Panc1 (cell line): ENCODE measurements at places on chromosomes 3 and 15.
A peak's percentile ranks its signal among the peaks of the same experiment; 100 is the strongest.

GRCh38 chr3:123960781-123961507, at the start of gene CCDC14:
CCDC14 (minus strand) TSS chr3:123961229; CDS start chr3:123961173, 56 bp downstream.
- peak; percentile 47 for DNase-seq

- no peak for DNase-seq
Observed at GRCh38 chr3:119817071-119817470, 35.2 kb downstream of the NR1I2 start.

- no peak for DNase-seq
Observed at GRCh38 chr3:102182162-102182561, 252.7 kb upstream of the ZPLD1 start.

GRCh38 chr3:30628901-30629590, 22.6 kb downstream of the TGFBR2 start:
- DNase-seq, result no peak

DNA sequence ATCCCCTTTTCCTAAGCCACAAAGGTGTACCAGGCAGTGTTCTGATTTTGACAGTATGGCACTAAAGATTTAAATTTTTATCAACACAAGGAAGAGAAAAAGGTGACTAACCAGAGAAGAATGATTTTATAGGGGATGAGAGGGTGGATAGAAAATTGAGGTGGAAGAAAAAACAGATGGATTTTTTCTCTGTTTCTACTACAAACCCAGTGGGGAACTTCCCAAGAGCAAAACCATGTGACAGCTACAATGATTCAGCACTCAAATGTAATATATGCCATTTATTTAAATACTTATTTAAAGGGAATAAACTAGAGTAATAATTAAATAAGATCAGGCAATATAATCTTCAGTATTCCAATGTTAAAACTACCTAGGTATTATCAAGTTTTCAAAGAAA, 11.1 kb downstream of the DCUN1D1 start:
- DNase-seq, result no peak

GRCh38 chr3:186152361-186152798, 43.5 kb upstream of the ETV5 start:
- DNase-seq, result no peak

GRCh38 chr3:135083756-135084155, 288.7 kb downstream of the EPHB1 start:
- no peak for DNase-seq

GRCh38 chr3:124663690-124664089, 66.6 kb upstream of the UMPS start:
- no peak for DNase-seq

GRCh38 chr3:71497971-71498444, 85.5 kb downstream of the FOXP1 start:
- no peak for DNase-seq

DNA sequence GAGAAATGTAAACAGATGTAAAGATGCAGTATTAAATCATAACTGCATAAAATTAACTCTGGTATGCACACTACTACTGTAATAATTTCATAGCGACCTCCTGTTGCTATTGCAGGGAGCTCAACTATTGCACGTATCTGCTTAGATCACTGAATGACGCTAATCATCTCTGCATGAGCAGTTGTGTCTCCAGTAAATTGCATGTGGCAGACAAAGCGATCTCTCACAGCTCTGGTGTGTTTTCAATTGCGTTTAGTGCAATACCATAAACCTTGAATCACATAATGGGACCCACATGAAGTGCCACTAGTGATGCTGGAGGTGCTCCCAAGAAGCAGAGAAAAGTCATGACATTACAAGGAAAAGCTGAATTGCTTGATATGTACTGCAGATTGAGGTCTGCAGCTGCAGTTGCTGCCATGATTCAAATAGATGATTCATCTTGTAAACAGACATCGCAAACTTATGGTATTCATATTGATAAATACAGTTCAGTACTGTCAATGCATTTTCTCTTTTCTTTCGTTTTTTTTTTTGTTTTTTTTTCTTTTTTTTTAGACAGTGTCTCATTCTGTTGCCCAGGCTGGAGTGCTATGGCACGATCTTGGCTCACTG, 30.2 kb upstream of the LCTL start:
- peak; percentile 24 for DNase-seq

GRCh38 chr15:74422652-74423430, 10.9 kb downstream of the SEMA7A start:
- DNase-seq, result peak; percentile 35

DNA sequence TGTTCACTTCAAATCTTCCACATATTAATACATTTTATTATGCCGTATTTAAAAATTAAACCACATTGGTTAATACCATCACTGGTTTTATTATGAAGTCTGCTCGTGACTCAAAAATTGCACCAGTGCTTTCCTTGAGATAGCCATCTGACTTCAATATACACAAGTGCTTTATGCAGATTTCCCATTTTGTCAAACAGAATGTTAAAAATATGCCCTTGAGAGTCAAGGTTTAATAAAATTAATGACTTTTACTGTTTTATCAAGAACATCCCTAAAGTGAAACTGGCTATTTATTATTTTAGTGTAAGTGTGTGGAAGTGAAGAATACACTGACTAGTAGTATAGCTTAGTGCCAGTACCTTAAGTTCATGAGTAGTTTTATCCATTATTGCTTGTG, 139.3 kb upstream of the SOX2 start:
- no peak for DNase-seq

GRCh38 chr3:128009952-128010846, 42.0 kb upstream of the SEC61A1 start:
- no peak for DNase-seq

GRCh38 chr3:44682182-44682896, 30.1 kb upstream of the ZNF502 start:
- DNase-seq, result no peak

DNA sequence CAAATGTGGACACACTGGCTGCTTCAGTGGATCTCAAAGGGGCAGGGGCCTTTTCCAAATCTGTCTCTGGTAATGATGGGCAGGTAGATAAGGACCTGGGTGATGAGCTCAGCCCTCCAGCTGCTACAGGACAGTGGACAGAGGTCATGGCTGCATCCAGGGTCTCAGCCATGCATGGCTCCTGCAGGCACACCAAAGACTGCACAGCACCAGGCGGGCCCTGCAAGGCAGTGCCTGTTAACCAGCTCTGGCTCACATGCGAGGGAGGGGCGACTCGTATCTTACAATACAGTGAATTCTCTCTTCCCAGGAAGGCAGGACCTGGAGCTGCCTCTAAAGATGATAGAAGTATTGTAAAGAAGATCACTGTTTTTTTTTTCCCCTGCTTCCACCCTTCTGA, 58.7 kb downstream of the OXNAD1 start:
- no peak for DNase-seq

DNA sequence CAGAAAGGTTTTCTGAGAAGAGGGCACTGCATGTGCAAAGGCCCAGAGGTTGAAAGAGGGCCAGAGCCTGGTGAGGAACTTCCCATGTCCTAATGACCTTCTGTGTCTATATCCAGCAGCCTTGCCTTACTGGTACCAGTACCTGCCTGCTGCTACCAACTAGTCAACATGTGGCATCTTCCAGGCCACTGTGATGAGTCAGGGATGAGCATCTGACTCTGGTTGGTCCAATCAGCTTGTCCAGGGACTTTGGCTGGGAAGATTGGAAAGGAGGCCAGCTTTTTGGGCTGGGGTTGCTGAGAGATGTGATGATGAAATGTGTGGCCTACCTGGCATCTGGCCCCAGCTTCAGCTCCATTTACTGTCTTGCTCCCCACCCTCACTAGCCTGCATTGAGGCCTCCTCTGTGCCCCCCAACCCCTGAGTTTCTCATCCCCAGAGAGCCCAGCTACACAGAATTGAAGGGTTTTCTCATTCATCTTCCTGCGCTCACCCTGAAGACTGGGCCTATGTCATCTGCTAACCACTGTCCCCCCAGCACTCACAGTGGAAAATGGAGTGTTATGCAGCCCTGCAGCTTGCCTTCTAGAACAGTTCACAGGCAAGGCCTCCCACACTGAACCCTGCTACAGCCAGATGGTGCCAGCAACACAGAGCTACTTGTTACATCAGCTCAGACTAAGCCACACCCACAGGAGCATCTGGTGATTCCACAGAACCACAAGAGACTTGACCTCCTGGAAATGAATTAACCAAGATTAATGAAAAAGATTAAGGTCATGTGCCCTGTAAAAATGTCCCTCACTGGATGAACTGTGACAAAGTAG, 1.3 kb upstream of the TWF2 start:
- DNase-seq, result no peak

DNA sequence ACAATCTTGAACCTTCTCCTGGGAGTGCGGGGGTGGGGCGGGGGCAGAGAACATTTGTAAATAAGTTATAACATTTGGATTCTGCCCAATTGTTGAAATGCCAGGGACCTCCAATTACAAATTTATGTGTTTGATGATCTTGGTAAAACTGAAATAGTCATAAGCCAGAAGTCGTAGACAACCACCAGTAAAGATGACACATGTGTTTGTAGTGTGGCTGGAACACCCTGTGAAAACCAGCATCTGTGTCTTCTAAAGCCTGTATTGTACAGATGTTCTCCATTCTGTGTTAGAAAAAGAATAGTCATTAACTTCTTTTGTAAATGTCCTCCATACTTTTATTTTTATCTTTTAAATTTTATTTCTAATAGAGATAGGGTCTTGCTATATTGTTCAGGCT, 61.8 kb downstream of the ARIH1 start:
- no peak for DNase-seq

DNA sequence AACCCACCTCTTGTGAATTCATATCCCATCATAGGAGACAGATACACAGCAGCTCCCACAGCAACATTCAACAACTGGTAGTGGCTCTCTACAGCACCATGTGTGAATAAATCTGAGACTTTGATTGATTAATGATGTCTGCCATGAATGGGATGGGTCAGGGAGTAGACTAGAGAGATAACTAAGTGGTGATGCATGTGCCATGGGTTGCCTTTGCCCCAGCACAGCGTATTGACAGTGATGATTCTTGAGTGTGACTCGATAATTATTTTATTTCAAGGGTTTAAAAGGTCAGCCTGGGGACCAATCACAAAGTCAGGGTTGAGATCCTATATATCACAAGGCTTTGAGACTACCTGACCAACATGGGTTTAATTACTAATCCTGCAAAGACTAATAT, 295.9 kb downstream of the PTPRG start:
- DNase-seq, result no peak

GRCh38 chr15:71238926-71239325, 123.7 kb downstream of the THSD4 start:
- DNase-seq, result no peak

- DNase-seq, result no peak
Observed at GRCh38 chr3:47512416-47513124, 942 bp downstream of the ELP6 start.

- no peak for DNase-seq
Observed at GRCh38 chr3:133130168-133130567, 92.0 kb downstream of the TMEM108 start.

- DNase-seq, result no peak
Observed at GRCh38 chr3:168094580-168094876, 1.2 kb downstream of the GOLIM4 start.

GRCh38 chr15:77599899-77600298, 32.8 kb downstream of the LINGO1 start:
- DNase-seq, result no peak

DNA sequence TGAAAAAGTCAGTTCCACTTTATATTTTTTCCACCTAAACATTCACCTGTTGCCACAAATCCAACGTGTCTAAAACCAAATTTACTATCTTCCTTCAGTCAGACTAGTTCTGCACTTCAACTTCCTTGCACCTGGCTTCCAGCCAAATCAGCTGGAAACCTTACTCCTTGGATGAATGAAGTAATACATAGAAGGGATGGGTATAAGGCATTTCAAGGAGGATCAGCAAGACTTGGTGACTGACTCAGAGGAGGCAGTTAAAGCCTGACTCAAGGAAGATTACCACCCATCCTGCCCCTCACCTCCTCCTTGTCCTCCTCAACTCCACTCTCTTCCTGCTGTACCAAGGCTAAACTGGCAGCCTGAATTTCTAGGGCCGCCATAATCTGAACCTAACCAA, 37.1 kb downstream of the QTRT2 start:
- no peak for DNase-seq

DNA sequence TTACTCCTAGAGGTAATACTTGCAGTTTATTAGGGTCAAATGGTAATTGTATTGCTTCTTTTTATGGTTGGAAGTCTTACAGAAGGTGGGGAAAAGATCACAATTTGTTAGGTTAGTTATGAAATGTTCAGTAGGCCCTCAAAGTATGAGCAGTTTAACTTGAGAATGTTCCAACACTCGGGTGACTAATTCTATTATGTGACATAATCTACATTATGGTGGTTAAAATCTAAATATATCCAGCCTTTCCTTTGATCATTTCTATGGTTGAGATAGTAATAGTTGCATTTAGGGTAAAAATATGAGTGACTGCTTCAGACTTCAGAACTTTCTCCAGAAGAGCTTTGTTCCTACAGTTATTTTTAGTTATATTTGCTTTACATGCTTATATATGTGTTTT, 19.6 kb upstream of the FBXO22 start:
- no peak for DNase-seq

DNA sequence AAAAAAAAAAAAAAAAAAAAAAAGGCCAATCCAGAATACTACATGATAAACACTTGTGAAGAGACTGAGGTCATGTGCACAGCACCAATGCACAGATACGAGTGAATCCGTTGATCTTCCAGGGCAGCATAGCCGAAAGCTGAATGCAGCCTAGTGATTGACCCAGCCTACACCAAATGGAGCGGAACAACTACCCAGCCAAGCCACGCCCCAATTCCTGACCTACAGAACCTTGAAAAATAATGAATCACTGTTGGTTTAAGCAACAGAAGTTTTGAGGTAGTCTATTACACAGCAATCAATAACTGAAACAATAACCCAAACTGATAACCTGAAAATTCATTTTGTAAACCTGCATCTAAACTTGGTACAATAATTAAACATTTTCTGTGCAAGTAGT, 361.0 kb downstream of the FHIT start:
- no peak for DNase-seq

DNA sequence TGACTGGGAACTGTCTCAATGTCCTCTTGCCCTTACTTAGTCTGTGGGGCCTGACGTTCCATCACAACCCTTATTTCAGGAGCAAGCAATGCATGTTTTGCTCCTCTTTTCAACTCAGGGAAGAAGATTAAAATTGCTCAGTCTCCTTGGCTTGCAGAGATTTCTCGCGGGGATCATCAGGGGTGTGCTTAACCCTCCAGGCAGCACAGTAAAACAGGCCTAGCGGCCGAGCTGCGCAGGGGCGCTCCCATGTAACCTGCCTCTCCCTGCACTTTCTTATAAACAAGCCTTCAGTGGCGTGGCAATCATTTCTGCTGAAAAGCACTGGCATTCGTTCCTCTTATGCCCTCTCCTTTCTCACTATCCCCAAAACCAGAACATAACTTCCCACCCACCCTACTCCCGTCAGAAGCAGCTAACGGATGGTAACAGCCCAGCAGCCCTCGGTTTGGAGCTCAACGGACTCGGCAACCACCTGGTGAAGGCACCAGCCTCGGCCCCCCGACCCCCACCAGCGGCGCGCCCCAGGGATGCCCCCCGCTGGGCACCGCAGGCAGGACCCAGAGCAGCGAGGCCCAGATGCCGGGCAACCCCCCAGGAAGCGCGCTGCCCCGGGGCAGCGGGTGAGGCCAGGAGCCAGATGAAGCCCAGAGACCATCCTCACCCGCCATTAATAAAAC, 1.1 kb downstream of the MCF2L2 start:
- no peak for DNase-seq

- no peak for DNase-seq
Observed at GRCh38 chr3:37310666-37311050, 136.3 kb upstream of the LRRFIP2 start.

GRCh38 chr3:124969963-124970722, 35.6 kb upstream of the MUC13 start:
- DNase-seq, result no peak
